ENCODE measurements at places on chromosomes 11 and 22.

DNA sequence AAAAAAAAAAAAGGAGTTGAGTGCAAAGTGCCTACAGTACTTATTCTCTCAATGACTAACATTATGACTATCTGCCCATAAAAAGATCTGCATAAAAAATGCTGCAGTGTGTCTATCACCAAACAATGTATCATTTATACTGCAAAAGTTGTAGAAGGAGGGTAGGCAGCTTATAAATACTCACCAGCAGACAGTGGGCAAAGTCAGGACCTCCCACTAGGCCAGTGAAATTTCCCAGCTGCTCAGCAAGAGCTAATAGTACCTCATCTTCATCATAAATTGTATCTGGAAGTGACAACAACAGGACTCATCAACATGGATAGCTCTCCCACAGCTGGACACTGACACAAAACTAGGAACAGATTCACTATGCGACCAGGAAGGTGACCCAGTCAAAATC, 1.6 kb downstream of the PPP2R1B start:
- DNase-seq, result no peak

DNA sequence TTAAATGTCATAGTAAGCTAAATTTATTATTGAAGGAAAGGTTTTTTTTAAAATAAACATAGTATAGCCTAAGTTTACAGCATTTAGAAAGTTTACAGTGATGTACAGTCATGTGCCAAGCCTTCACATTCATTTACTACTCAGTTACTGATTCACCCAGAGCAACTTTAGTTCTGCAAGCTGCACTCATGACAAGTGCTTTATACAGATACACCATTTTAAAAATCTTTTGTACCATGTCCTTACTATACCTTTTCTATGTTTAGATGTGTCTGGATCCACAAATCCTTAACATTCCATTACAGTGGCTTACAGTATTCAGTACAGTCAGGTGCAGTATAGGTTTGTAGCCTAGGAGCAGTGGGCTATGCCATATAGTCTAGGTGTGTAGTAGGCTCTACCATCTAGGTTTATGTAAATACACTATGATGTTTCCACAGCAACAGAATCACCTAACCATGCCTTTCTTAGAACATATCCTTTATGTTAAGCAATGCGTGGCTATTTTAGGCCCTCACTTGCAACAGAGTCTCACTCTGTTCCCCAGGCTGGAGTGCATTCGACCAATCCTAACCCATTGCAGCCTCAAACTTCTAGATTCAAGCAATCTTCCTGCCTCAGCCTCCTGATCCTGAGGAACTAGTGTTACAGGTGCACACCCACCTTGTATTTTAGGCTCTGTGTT, 79.5 kb upstream of the SLC25A18 start:
- DNase-seq, result no peak

GRCh38 chr22:17387356-17387755, 18.1 kb downstream of the CECR2 start:
- no peak for DNase-seq

- DNase-seq, result no peak
These were observed 135.6 kb downstream of the NAV2 start for GRCh38 chr11:19848219-19848618.

DNA sequence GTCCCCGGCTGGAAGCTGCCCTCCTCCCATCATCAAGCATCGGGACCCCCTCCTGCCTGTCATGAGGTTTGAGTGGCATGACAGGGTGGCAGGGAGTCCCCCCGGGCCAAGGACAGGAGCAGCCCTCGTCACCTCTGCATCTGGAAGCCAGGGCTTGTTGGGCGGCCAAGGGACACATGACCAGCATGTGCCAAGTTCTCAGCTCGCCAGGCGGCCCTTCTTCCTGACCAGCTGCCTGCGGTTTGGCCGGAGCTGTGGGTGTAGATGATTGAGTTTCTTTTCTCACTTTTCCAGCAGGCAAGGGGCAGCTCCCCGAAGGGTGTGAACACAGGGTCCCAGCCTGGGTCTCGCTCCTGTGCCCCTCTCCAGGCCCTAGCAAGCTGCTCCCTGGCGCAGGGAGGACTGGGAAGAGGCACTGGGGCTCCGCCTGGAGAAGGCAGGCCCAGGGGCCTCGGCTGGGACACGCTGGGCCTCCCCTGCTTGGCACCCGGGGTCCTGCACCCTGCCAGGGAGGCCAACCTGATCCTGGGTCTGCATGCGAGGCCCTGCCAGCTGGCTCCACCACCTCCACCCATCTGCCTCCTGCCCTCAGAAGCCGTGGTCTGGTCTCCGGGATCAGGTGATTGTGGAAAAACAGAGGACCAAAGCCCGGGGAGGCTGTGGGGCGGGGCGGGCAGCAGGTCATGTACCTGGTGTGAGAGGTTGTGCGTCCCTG, 13.4 kb downstream of the ARHGAP8 start:
- DNase-seq, result no peak

GRCh38 chr22:37546437-37547250, 13.6 kb upstream of the CDC42EP1 start:
- no peak for DNase-seq

GRCh38 chr11:119024430-119025098, 6.0 kb downstream of the TRAPPC4 start:
- no peak for DNase-seq

DNA sequence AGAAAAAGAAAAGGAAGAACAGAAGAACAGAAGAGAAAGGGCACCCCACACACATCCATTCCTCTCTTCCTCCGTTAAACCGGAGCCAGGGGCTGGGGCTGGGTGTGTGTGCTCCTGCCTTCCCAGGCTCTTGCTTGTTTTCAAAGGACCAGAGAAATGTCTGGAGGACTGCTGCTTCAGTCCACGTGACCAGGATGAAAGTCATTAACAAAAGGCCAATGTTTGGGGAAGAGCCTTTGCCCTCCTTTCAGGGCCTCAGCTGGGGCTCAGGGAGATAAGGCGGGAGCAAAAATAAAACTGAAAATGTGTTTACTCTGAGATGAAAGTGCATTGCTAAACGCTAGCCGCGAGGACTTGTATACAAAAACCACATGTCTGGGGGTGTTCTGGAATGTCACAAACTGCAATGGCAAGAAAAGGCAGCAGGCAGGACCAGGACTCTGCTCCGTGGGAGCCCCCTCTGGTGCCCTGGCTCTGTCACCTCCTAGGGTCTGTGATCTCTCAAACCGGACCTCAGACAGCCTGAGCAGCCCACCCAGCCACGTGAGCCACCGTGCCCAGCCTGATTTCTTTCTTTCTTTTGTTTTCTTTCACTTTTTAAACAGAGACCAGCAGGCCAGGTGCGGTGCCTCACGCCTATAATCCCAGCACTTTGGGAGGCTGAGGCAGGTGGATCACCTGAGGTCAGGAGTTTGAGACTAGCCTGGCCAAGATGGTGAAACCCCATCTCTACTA, 31.6 kb upstream of the MYH9 start:
- DNase-seq, result no peak

- no peak for DNase-seq
These were observed 16.0 kb upstream of the PHLDA2 start for GRCh38 chr11:2945031-2945756.

DNA sequence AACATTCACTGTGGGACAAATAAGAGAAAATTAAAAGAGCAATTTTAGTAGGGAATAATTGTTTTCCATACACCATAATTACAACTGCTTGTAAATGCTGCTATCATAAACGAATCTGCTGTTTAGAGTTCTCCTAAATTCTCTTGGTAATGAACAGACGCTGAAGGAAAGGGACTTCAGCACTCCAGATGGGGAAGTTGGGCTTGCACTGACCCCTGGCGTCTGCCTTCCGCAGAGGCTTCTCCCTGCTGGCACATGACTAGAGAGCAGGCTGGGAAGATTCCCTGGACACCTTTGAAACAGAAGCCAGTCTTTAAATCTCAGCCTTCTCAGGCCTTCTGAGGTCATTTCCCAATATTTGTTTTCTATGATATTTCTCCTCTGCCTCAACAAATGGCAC, 84.1 kb downstream of the NXPE2 start:
- DNase-seq, result no peak

DNA sequence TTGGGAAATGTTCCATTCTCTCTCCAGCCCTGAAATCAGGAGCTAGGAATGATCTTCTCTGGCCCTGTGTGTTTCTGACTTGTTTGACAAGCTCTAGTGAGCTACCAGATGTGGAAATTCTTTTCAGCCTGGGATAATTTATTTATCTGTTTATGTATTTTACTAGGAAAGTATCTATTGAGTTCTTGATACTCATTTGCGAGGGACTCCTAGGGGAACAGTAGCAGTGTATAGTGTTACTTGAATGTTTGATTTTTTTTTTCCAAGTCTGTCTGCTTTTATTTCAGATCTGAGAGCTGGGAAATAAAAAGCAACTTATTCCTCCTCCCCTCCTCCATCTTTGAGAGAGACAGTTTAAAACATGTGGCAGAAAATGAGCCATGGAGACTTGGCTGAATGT, 92.5 kb downstream of the ALX4 start:
- DNase-seq, result no peak

GRCh38 chr11:11347592-11347991, 5.5 kb downstream of the CSNK2A3 start:
- DNase-seq, result no peak

DNA sequence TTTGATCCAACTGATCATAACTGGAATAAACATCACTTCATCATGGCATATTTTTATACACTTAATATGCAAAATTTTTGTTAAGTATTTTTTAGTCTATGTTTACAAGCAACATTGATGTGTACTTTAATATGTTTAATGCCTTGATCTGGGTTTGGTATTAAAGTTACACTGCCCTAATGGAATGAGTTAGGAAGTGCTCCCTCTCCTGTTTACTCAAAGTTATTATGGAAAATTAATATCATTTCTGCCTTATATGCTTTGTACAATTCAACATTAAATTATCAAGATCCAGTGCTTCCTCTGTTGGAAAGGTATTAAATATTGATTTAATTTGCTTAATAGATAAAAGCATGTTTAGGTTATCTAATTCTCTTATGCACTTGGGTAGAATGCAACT, 927.3 kb upstream of the RAG2 start:
- DNase-seq, result no peak

DNA sequence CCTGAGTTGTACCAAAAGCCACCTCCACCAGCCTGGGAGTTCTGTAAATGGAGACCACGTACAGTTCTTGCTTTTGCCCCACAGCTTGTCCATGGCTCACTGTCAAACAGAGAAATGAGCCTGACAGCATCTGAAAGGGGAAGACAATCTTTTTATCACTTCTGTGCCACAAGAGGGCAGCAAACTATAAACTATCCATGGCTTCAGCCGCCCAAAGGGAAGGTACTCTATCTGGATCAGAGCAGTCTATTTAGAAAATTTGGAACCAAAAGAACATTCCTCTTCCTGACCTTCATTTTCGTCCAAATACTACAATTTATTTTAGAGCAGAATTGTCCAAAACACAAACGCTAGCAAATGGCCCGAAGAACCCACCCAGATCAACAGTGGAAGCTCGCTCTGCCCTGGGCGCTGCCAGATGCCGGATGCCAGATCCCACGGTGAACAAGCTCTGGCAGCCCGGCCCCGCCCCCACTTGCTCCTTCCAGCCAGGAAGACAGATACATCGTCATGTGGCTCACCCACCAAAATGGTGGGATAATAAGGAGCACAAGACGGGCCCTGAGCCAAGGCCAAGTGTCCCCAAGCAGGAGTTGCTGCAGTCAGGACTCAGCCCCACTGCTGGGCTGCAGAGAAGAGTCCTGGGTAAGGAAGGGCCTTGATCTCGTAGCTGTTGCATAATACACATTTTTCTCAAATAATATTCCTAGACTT, 23.9 kb upstream of the SCGB1A1 start:
- DNase-seq, result peak; percentile 54

DNA sequence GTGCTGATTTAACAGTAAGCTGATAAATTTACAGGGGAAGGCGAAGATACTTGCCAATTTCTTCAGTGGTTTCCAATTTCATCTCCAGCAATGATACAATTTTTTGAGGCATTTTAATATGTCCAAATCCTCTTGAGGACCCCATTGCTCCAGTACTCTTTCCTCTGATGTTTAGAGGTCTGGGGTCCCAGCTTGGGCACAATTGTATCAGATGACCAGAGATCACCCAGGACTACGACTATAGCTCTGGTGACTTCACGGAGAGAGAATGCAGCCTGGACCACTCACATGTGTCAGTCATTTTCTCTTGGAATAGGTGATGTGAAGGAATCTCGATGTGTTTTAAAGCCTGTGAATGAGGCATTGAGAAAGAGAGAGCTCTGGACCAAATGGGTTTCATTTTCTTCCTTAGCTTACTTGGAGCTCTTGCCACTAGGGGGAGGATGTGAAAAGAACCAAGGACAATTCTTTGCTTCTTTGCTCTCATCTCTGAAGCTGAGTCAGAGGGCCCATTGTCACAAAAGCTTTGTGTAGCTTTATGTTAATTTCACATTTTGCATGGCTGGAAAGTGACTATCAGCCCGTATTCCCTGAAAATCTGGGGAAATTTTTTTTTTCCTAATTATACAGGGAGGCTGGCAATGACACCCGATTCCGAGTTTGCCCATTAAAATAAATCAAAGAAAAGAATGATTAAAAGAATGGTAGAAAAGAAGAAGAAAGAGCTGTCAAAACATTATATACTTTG, 6.7 kb upstream of the CCDC90B start:
- peak; percentile 71 for DNase-seq

- no peak for DNase-seq
These were observed 211.7 kb downstream of the FAM76B start for GRCh38 chr11:95577716-95578460.

- DNase-seq, result no peak
These were observed 20.0 kb downstream of the GUCY1A2 start for GRCh38 chr11:106998116-106998915.

- DNase-seq, result no peak
These were observed 1.9 kb upstream of the GRAP2 start for GRCh38 chr22:39898997-39899396.

GRCh38 chr22:45285263-45286058, 712 bp downstream of the UPK3A start:
- no peak for DNase-seq
